Stromal cell of bone marrow (primary cell): ENCODE measurements at places on chromosomes 11 and 22.
A peak's percentile ranks its signal among the peaks of the same experiment; 100 is the strongest.

GRCh38 chr11:16547879-16548278 lies 190.6 kb upstream of the C11orf58 start:
- no peak for DNase-seq

- no peak for DNase-seq
Measured at GRCh38 chr11:60700689-60701468, 1.5 kb downstream of the MS4A8 start.

DNA sequence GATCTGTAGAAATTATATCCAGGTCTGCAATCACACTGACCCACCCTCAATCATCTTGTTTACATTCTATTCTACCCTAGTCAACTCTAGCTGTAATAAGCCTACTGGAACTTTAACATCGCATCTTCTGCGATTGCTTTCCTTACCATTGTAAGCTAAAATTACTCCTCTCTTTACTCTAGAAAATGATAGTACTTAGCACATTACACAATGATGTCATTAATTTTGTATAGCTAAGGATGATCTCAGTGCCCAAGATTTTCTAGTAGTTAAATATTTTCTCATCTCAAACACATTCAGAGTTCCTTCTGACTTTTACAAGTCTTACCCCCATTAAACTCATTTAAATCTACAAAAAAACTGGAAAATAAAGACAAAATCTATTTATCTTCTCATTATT lies 39.6 kb upstream of the CTSC start:
- DNase-seq = no peak

GRCh38 chr11:24407733-24408132 lies 89.1 kb upstream of the LUZP2 start:
- DNase-seq = no peak

DNA sequence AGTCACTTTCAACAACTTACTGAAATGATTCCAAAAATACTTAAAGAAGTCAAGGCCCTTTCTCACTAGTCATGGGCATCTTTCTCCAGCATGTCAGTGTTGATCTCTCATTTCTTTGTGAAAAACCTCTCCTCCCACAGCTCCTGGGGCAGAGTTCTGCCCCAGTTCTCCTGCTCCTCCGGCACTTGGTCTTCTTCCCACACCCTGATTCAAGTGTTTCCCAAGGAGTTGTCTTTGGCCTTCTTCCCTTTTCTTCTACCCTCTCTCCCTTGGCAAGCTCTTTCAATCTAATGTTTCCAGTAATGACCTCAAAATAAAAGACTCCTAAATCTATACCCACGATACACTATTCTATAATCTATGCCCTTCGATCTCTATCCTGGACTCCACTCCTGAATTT lies 42.1 kb upstream of the CCDC34 start:
- DNase-seq = peak; percentile 71

DNA sequence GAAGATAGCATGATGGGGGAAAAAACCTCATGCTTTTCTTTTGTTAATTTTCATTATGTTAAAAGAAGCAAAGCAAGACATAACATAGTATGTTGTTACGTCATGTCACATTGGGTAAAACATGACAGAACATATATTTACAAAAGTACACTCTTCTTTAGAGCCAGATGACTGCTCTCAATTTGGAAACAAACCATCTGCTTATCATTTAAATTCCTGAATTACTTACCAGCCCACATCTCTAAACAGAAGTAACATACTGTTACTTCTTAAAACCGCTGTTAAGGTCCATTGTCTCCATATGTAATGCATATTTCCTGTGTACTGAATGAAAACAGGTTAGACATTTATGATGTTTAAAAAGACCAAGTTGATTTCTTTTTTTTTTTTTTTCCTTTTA lies 100.0 kb downstream of the TMEM135 start:
- DNase-seq = no peak

GRCh38 chr11:98545544-98546175 lies 475.1 kb upstream of the CNTN5 start:
- no peak for DNase-seq

DNA sequence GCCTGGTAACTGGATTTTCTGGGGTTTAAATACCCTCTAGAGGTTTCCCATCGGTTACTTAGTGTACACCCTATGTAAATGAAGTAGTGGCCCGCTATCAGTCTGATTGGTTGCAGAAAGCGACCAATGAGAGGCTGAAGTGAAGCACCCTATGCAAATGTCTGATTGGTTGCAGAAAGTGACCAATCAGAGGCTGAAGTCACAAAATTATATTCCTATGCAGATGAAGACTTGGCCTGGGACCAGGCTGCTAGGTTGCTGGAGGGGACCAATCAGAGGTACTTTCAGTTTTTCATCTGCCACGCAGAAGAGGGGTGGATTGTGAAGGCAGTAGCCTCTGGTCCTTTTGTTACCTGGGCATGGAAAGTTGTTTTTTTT lies 134.8 kb downstream of the TBC1D22A start:
- no peak for DNase-seq
